Gastroesophageal sphincter (tissue), 4 donors: ENCODE measurements at places on chromosomes 5 and 9.

DNA sequence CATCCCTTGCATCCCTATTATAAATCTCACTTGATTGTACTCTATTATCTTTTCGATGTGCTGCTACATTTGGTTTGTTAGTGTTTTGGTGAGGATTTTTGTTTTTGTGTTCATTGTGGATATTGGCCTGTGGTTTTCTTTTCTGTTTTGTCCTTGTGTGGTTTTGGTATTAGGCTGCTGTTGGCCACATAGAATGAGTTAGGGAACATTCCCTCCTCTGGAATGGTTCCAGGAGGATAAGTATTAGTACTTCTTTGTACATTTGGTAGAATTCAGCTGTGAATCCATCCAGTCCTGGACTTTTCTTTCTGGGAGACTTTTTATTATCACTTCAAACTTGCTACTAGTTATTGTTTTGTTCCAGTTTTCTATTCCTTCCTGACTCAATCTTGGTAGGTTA lies 287.2 kb downstream of the CWC27 start:
- ATAC-seq, result no peak
- H3K36me3 ChIP-seq, result no peaks in the 10 kb centered on the region
- H3K27ac ChIP-seq, result no peak overlapping the region
- no peak overlapping the region for H3K4me3 ChIP-seq
- H3K4me1 ChIP-seq, result no peaks in the 10 kb centered on the region
- no peaks in the 10 kb centered on the region for H3K27me3 ChIP-seq

DNA sequence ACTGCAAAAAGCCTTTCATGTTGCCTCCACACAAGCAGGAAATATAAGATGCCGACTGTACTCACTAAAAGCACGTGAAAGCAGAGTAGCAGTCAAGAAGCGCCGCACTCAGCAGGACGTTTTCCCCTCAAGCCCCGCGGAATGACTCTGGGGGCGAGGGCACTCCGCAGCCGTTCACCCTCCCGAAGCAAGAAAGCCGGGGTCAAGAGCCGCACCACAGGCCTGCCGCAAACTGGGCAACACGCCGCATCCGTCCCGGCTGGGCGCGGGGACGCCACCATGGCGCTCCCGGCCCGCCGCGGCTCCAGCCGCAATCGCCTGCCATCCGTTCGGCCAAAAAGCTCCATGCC lies 364 bp downstream of the RPS6 start:
- ATAC-seq, result peak; percentile 58
- H3K4me1 ChIP-seq, result no peaks in the 10 kb centered on the region
- H3K27ac ChIP-seq, result peak overlapping the region; percentile 89
- peaks cover 41% of the 10 kb centered on the region for H3K36me3 ChIP-seq
- H3K27me3 ChIP-seq, result no peaks in the 10 kb centered on the region

GRCh38 chr5:143605403-143606005 lies 202.0 kb upstream of the NR3C1 start:
- no peaks in the 10 kb centered on the region for H3K4me1 ChIP-seq
- no peak overlapping the region for H3K27ac ChIP-seq
- no peaks in the 10 kb centered on the region for H3K27me3 ChIP-seq
- H3K4me3 ChIP-seq, result no peak overlapping the region

DNA sequence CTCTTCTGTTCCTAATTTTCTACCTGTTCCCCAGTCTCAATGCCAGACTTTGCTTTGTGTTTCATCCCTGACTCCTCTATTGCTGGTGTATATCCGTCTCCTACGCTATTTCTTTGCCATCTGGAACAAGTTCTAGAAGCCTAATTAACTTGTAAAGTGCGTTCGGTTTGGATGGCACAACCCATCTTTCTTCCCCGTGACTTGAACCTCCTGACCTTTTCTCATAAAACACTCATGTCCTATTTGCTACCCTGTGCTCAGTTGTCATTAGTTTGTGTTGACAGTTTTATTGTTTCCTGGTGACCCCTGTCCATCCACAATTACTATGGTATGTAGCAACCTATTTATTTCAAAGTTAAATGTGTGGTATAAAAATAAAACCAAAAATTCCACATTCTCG lies 323.5 kb downstream of the TLE4 start:
- no peak overlapping the region for H3K27ac ChIP-seq
- no peaks in the 10 kb centered on the region for H3K4me1 ChIP-seq
- H3K36me3 ChIP-seq, result no peaks in the 10 kb centered on the region
- ATAC-seq, result no peak
- H3K27me3 ChIP-seq, result no peaks in the 10 kb centered on the region

GRCh38 chr5:153079396-153079795 lies 411.1 kb upstream of the GRIA1 start:
- H3K4me3 ChIP-seq, result no peak overlapping the region
- ATAC-seq, result no peak
- no peaks in the 10 kb centered on the region for H3K27me3 ChIP-seq
- no peaks in the 10 kb centered on the region for H3K4me1 ChIP-seq

- H3K27me3 ChIP-seq, result no peaks in the 10 kb centered on the region
- H3K4me1 ChIP-seq, result no peaks in the 10 kb centered on the region
- no peak overlapping the region for H3K27ac ChIP-seq
- no peak overlapping the region for H3K4me3 ChIP-seq
- ATAC-seq, result no peak
These were observed 7.0 kb downstream of the SCAMP1 start for GRCh38 chr5:78367318-78367991.

DNA sequence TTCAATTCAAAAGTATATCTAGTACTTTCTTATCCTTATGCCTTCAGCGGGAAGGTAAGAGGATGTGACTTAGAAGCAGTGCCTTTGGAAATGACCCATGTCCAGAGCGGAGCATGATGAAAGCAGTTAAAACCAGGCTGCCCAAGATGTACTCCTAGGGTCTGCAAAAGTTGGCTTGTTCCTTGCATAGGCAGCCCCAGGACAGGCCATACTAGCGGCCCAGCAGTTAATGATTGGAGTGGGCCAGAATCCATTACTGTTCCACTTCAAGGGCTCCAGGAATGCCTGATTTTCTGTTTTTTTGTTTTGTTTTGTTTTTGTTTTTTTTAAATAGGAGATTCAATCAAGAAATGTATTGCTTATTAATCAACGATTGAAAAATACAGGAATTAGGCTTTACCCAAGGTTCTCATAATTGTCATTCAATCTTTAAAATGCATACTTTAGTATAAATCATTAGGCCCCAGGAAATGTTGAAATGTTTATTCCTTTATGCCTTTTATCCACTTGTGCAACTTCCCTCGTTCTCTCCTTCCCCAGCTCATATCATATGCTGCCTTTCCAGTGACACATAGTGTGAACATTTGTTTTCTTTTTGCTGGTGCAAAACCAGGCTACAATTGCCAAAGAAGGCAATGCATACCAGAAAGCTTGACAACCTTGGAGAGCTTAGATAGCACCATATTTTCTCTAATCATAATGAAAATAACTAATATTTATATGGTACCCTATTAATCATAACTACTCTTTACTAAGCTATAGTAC lies 190.8 kb downstream of the ARHGEF28 start:
- no peak overlapping the region for H3K4me3 ChIP-seq
- H3K27me3 ChIP-seq, result no peaks in the 10 kb centered on the region
- H3K4me1 ChIP-seq, result no peaks in the 10 kb centered on the region
- ATAC-seq, result no peak

DNA sequence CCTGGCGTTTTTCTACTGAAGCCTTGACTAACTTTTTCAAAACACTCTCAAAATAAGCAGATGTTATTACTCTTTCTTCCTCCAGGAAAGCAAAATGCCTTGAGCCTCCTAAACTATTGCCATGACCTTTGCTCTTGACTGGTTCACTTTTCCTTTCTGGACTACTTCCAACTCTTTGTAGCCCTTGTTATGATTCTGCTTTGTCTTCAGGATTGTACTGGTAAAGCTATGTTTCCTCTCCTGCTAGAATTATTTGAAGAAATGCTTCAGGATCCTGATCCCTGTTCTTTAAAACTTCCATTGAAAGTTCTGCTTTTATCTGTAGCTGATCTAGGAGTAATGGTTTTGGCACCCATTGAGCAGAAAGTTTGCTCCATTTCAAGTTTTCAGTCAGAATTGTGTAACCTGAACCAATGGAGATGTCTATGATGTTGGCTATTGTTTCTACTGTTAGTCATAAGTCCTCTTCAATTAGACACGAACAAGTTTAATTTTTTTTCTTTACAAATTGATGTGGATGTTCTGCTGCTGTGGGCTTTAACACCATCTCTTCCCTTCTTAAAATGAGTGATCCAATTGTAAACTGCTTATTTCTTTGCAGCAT lies 1356.4 kb downstream of the EFNA5 start:
- no peaks in the 10 kb centered on the region for H3K27me3 ChIP-seq
- no peak for ATAC-seq
- H3K27ac ChIP-seq, result no peak overlapping the region
- H3K4me3 ChIP-seq, result no peak overlapping the region
- no peaks in the 10 kb centered on the region for H3K36me3 ChIP-seq

- ATAC-seq, result no peak
- H3K27me3 ChIP-seq, result no peaks in the 10 kb centered on the region
- no peak overlapping the region for H3K4me3 ChIP-seq
- H3K27ac ChIP-seq, result no peak overlapping the region
These were observed 107.0 kb upstream of the NUDT12 start for GRCh38 chr5:103669615-103670014.

DNA sequence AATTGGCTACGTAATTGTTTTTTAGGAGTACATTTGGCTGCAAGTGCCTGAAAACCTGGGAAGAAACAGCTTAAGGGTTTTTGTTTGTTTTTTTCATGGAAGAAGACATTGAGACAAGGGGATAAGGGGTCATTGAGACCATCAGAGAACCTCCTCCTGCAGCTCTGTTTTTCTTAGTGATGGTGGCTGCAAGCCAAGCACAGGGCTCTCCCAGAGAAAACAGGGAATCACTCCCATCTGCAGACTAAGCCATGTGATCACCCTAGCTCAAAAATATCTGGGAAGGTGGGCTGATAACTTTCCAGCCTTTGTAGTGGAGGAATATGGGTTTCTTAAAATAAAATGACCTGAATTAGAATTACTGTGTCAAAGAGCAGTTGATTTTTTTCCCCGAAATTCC lies 25.1 kb downstream of the PALM2AKAP2 start:
- H3K4me3 ChIP-seq, result no peak overlapping the region
- no peaks in the 10 kb centered on the region for H3K36me3 ChIP-seq
- H3K4me1 ChIP-seq, result peaks cover 9% of the 10 kb centered on the region
- no peak for ATAC-seq
- no peak overlapping the region for H3K27ac ChIP-seq
- no peaks in the 10 kb centered on the region for H3K27me3 ChIP-seq

GRCh38 chr5:75484605-75485004 lies 26.8 kb downstream of the CERT1 start:
- H3K4me3 ChIP-seq, result no peak overlapping the region
- no peak for ATAC-seq
- no peaks in the 10 kb centered on the region for H3K36me3 ChIP-seq
- no peaks in the 10 kb centered on the region for H3K4me1 ChIP-seq
- no peaks in the 10 kb centered on the region for H3K27me3 ChIP-seq
- H3K27ac ChIP-seq, result no peak overlapping the region

GRCh38 chr5:34059977-34060376 lies 17.0 kb upstream of the C1QTNF3 start:
- H3K27me3 ChIP-seq, result no peaks in the 10 kb centered on the region
- H3K27ac ChIP-seq, result no peak overlapping the region
- no peak overlapping the region for H3K4me3 ChIP-seq
- peaks cover 20% of the 10 kb centered on the region for H3K36me3 ChIP-seq
- H3K4me1 ChIP-seq, result no peaks in the 10 kb centered on the region

- H3K27ac ChIP-seq, result no peak overlapping the region
- ATAC-seq, result no peak
- H3K36me3 ChIP-seq, result no peaks in the 10 kb centered on the region
- H3K27me3 ChIP-seq, result no peaks in the 10 kb centered on the region
These were observed 7.1 kb upstream of the PLAC8L1 start for GRCh38 chr5:146112476-146112875.

DNA sequence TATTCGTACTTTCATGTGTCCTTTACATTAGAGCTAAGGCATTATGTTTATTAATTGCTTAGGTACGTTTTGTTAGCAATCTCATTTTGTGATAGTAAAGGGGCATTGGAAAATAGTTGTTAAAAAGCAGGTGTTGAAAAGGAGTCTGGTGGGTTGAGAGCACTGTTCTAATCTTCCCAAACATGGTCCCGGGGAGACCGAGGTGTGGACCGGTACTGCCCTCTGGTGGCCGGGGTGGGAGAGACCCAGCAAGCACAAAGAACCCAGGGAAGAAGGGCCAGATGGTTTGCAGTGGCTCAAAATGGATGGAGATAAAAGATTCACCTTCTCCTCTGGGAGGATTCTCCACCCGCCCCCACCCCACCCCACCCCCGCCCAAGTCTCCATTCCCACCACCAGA lies 26.1 kb downstream of the IDNK start:
- peak; percentile 70 for ATAC-seq
- H3K4me1 ChIP-seq, result no peaks in the 10 kb centered on the region
- no peaks in the 10 kb centered on the region for H3K27me3 ChIP-seq
- no peak overlapping the region for H3K27ac ChIP-seq

DNA sequence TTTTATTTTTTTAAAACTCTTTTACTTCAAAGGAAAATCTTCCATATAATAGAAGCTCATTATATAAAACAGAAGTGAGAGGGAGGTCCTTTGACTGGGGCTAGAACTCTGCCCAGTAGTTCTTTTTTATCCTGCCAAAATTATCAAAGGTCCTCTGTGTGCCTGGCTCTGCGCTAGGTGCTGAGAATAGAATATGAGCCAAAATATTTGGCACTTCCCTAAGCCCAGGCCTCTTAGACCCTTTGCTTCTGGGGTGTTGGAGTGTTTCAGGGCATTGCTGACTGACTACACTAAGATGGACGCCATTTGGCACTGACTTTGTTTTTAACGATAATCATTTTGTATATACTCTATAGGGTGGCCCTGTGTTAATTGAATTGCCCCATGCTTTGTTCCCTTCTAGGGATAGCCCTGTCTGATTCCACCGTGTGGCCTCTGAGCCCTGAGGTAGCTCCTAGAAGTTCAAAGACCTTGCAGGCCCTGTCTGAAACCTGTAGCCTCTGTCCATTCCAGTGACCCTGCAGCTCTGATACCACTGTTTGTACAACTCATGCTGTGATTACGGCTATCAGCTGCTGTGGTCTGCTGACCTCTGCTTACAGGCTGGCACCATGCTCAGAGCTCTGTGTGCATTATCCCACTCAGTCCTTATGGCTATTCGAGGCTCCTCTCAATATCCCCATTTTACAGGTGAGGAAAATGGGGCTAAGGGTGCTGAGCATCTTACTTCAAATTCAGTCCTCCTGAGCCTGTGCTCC lies 84.3 kb upstream of the SHB start:
- no peaks in the 10 kb centered on the region for H3K4me1 ChIP-seq
- H3K36me3 ChIP-seq, result no peaks in the 10 kb centered on the region
- no peak for ATAC-seq
- H3K4me3 ChIP-seq, result no peak overlapping the region
- peaks cover 12% of the 10 kb centered on the region for H3K27me3 ChIP-seq
- no peak overlapping the region for H3K27ac ChIP-seq

GRCh38 chr5:41840251-41840650 lies 30.0 kb downstream of the OXCT1 start:
- H3K36me3 ChIP-seq, result peaks cover 36% of the 10 kb centered on the region
- no peak for ATAC-seq
- H3K27ac ChIP-seq, result no peak overlapping the region
- H3K27me3 ChIP-seq, result no peaks in the 10 kb centered on the region
- H3K4me1 ChIP-seq, result peaks cover 6% of the 10 kb centered on the region
- H3K4me3 ChIP-seq, result no peak overlapping the region

- H3K36me3 ChIP-seq, result no peaks in the 10 kb centered on the region
- H3K4me3 ChIP-seq, result no peak overlapping the region
- H3K4me1 ChIP-seq, result no peaks in the 10 kb centered on the region
- no peak for ATAC-seq
- H3K27ac ChIP-seq, result no peak overlapping the region
- H3K27me3 ChIP-seq, result peaks cover 6% of the 10 kb centered on the region
These were observed 11.0 kb downstream of the PRDM12 start for GRCh38 chr9:130675396-130675795.
